Cortex of kidney (tissue), 1 donor: ENCODE measurements at places on chromosomes 16 and 17.

DNA sequence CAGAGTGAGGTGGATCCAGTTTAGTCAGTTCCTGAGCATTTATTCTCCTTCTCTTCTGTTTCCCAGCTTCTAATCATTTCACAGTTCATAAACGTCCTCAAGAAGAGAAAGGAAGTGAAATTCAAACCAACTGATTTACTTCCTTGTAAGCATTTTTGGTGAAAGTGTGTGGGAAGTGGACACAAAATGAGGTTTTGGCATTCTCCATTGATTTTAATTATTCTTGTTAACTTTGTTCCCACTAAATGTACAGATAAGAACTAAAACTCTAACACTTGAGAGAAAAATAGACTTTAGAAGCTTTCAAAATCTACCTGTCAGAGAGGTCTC lies 42.7 kb upstream of the CORO6 start:
- no peak for DNase-seq

GRCh38 chr17:48024149-48025039 lies 13.2 kb downstream of the COPZ2 start:
- DNase-seq = no peak

DNA sequence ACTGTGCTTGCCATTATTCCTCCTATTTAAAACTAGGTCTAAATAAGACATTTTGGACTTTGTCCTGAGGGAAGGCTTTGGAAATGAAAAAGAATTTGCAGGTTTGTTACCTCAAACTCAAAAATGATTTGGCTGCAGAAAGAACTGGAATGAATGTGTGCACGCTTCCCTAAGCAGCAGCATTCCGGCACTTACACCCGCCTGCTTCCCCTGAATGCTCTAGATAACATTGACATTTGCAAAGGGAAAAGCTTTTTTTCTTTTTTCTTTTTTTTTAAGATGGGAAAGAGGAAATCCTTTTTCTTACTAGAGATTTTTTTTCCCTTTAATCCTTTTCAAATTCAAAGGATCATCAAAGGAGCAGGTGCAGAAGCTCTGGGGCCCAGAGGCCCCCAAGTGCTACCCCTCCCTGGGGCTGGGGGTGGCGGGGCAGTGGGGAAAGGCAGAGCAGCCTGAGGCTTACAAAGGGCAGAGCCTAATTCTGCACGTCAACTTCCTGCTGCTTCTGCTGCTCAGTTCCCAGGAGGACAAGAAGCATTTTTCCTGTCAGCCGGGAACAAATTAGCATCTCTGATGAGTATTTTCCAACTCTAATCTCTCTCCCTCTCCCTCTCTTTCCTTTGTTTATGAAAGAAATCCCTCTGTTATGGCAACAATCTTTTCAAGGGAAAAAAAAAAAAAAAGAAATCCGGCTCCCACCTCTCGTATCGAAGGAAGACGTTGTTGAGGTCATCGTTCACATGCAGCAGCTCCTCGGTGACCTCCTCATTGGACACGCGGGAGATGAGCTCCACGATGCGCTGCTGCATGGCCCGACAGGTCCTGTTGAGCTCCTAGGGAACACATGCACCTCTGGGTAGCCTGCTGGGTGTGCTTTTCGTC lies 32.1 kb upstream of the SREBF1 start:
- no peak for DNase-seq

DNA sequence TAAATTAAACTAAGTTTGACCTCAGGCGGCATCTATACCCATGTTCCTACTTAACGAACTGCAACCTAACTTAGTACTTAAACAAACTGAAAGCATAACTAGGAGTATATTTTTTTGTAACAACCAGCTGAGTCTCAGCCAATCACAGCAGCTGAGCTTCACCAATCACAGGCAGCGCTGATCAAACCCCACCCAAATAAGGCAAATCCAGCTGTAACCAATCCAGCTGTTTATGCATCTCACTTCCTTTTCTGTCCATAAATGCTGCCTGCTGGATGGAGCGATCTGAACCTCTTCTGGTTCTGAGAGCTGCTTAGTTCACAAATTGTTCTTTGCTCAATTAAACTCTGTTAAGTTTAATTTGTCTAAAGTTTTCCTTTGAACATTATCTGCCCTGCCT lies 131.3 kb downstream of the PMP22 start:
- DNase-seq = no peak

- no peak for DNase-seq
Observed at GRCh38 chr16:57013229-57013628, 23.9 kb downstream of the NLRC5 start.

DNA sequence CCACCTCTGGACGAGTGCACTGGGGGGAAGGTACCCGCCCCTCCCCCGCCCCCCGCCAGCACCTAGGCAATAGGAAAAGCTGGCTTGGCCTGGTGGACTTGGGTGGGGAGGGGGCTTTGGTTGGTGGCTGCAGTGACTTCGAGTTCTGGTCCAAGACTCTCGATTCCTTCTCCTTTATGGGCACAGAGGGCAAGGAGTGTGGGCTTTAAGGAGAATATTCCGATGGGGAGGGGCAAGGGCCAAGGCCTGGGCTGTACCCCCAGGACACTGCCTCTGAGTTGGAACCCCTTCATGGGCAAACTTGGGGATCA lies 409 bp downstream of the ACSF2 start:
- no peak for DNase-seq

DNA sequence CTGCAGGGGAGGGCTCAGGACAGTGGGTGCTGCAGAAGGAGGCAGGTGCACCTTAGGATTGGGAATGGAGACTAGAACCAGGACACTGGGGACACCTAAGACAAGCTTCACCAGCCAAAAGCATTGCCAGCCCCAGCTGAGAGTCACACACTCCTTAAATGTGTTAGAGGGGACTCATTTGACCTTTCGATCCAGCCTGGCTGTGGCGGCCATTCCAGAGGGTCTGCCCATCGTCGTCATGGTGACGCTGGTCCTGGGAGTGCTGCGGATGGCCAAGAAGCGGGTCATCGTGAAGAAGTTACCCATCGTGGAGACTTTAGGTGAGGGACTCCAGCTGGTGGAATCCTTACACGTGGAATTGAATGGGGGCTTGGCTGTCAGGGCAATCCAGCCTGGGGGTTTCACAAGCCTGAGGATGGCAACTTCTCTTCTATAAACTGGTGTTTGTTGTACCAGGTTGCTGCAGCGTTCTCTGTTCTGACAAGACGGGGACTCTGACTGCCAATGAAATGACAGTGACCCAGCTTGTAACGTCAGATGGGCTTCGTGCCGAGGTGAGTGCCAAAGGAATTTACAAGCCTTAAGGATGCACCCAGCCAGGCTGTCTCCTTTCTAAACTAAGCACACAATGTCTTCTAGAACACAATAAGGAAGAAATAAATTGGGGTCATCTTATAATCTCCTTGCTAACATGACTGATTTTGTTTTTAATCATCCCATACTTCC lies 65.3 kb downstream of the MEAK7 start:
- DNase-seq = no peak

DNA sequence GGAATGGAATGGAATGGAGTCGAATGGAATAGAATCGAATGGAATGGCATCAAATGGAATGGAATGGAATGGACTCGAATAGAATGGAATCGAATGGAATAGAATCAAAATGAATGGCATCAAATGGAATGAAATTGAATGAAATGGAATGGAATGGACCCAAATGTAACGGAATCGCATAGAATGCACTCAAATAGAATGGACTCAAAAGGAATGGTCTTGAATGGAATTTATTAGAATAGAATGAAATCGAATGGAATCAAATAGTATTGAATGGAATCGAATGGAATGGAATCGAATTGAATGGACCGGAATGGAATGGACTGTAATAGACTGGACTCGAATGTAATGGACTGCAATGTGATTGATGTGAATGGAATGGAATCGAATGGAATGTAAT lies 501.4 kb upstream of the WSB1 start:
- no peak for DNase-seq

GRCh38 chr17:80346498-80347275 lies 68.3 kb upstream of the ENDOV start:
- DNase-seq = no peak

- DNase-seq = no peak
Observed at GRCh38 chr17:28194382-28194781, 124.6 kb upstream of the TMEM97 start.
